ENCODE measurements at places on chromosomes 7 and 10. TPM values are rescaled to one million over a fixed set of nuclear protein-coding genes. Genes with fewer than 3 reads are reported as not detected.

NUTM2B gene
- 0.59 TPM for total RNA-seq

DDC gene
- total RNA-seq: 0.29 TPM

IKZF1 gene
- total RNA-seq: 21.4 TPM

CHCHD2 gene
- 363 TPM for total RNA-seq

HACD1 gene
- 60.3 TPM for total RNA-seq

SPDYE8 gene
- total RNA-seq: not detected

IL15RA gene
- total RNA-seq: 35.7 TPM

PFKFB3 gene
- 144 TPM for total RNA-seq

PLXDC2 gene
- total RNA-seq: 101 TPM

CARD11 gene
- total RNA-seq: 2.0 TPM

NUTM2A gene
- total RNA-seq: 1.3 TPM

OR2A1 gene
- total RNA-seq: 0.33 TPM

ZP3 gene
- 2.0 TPM for total RNA-seq

GRCh38 chr10:17805921-17806577, 3.1 kb upstream of the MRC1 start:
- no peak for DNase-seq

GRCh38 chr7:51869452-51869851, 552.8 kb upstream of the COBL start:
- DNase-seq: no peak

DNA sequence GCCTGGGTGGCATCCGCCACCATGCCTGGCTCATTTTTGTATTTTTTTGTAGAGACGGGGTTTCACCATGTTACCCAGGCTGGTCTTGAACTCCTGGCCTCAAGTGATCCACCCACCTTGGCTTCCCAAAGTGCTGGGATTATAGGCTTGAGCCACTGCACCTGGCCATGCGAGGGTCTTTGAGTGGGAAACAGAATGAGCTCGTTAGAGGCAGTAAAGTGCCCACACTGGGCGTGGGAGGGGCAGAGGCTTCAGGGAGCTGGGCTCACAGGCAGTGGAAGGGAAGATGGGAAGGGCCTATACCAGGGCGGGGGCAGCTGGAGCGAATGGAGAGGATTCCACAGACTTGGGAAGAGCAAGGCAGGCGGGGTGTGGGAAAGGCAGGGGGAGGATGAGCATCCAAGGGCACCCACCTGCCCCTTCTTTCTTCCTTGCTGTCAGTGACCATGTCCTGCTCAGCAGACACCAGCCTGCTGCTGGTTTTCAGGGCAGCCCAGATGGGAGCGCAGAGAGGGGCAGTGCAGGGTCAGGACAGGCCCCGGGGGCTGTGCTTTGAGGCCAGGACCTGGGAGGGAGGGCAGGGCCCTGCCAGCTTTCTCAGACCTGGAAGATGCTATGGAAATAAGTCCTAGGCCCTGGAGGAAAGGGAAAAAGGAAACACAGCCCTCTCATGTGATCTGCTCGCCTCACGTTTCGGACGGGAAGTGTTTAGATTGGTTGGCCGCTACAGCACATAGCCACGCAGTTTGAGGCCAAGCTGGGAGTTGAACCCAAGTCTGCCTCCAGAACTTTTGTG, 4.2 kb downstream of the FZD9 start:
- no peak for DNase-seq

GRCh38 chr7:120805636-120806388, 52.1 kb downstream of the TSPAN12 start:
- DNase-seq: no peak

DNA sequence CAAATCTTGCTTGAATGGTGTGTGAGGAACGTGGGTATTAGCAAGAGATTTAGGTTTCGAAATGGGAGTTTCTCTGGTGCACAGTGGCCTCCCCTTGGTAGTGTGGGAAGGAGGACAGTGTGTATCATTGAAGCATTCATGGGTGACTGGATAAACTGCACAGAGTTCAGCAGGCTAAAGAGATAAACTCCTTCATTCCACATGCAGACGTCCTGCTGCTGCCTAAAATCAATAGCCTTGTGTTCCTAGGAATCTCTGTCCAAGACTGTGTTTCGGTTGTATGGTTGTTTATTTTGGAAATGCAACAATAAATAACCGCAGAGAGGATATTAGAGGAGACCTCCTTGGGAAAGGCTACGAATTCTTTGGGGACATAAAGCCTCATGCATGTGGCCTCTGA, 100.9 kb upstream of the FAM171A1 start:
- DNase-seq: no peak

DNA sequence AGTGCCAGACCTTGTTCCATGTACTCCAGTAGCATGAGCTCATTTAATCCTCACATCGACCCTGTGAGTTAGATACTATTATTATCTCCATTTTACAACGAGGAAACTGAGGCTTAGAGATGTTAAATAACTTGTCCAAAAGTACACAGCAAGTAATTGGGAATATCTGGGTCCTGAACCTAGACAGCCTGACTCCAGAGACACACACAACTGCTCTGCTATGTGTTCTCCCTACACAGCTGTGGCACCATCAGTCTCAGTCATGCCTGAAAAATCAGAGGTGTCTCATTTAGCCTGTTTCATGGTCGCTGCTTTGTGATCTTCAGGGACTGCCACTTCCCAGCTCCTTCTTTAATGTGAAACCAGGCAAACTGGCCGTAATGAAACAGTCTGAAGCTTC, 56.5 kb downstream of the COL1A2 start:
- no peak for DNase-seq

DNA sequence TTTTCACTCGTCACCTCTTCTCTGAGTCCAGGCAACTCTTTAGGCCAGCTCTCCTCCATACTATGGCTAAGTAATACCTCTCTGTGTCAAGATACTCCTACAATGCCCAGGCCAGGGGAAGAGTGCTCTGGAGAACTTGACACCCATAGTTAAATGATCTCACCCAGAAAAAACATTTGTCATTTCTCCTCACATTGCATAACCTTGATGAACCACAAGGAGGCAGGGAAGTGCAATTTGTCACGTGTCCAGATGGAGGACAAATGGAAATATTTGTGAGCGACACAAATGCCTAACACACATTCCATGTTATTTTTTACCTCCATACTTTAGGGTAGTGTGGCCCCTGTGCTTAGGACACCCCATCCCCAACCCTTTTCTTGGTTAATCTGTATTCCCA, 78.3 kb downstream of the HTR7 start:
- DNase-seq: no peak

DNA sequence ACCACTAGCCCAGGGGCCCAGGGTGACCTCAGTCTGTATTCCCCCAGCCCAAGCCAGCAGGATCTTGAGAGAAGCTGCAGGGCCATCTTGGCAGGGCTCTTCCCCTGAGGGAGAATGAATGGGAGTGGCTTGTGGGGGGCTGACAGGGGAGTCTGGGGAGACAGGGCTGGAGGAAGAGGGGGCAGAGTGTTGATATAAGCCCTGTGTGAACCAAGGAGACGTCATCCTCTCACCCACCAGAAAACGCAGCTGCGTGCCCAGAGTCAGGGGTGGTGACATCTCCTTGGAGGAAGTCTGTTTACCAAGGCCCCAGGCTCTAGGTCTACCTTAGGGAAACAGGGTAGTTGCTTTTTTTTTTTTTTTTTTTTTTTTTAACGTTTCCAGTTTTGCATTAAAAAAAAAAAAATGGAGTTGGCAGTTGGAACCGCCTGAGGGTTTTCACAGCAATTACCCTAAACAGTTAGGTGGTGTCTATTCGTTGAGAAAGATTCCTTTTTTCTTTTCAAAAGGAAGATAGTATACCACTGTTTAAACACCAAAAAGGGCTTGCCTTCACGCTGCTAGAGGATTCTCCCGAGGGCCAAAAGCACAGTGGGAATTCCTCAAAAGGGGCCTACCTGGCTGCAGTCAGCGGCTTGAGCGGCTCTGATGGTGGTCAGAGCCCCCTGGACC, 113.8 kb downstream of the PRPF18 start:
- no peak for DNase-seq

GRCh38 chr7:12771378-12771877, 84.0 kb downstream of the ARL4A start:
- DNase-seq: no peak

- DNase-seq: no peak
Observed at GRCh38 chr7:117682681-117683385, 190.4 kb downstream of the CTTNBP2 start.

DNA sequence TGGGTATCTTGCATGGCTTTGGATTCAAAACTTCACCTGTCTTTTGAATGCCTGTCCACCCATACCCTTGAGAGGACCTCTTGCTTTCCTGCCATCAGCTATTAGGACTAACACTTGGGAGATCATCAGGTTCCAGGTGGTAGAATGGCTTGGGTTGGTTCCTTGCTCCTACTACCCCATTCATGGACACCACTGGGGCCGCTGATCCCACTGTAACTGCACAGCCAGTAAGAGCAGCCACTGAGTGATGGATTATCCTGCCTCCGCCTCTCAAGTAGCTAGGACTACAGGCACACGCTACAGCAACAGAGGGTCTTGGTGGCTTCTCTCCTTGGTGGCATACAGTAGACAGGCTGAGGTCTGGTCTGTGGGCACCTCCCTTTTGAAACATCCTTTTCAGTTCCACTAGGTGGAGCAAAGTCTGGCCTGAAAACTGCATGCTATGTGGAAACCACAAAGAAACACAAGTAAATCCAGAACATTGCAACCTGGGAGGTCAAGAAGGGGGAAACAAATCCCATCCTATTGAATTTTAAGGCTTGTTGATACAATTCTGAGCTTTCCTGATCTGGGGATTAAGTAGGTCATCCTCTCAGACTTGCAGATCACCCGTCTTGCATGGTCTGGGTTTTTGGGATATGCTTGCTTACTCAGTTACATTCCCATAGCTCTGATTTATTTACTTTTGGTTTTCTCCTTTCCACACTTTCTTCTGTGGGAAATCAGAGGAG, 9.4 kb downstream of the WBP1L start:
- no peak for DNase-seq

- DNase-seq: no peak
Observed at GRCh38 chr7:46835556-46835955, 746.4 kb downstream of the TNS3 start.

DNA sequence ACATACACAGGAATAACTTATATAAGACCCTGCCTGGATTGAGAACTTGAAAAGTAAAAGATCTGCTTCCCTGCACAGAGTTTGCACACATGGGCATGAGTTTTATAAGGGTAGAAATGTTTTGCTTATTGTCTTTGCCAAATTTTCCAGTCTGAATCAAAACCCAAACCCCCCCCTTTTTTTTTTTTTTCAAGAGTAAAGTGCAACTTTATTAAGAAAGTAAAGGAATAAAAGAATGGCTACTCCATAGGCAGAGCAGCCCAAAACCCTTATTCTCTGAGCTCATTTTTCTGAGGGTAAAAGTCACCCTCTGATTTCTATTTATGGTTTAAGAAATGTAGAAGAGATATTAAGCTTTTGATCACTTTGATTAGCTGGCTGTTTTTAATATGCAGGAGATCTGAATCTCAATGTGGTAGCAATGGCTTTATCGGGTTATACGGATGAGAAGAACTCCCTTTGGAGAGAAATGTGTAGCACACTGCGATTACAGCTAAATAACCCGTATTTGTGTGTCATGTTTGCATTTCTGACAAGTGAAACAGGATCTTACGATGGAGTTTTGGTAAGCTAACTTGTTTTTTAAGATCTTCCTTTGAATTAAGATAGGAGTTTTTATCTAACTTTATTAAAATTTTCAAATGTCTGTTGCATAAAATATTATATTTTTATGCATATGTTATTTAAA, 18.7 kb downstream of the MIOS start:
- DNase-seq: no peak

GRCh38 chr10:55629793-55630490, 731.1 kb downstream of the ZWINT start:
- DNase-seq: peak; percentile 49

- no peak for DNase-seq
Observed at GRCh38 chr7:101824440-101824839, 7.0 kb downstream of the CUX1 start.

- DNase-seq: no peak
Observed at GRCh38 chr10:89355394-89355931, 22.4 kb upstream of the IFIT1B start.

DNA sequence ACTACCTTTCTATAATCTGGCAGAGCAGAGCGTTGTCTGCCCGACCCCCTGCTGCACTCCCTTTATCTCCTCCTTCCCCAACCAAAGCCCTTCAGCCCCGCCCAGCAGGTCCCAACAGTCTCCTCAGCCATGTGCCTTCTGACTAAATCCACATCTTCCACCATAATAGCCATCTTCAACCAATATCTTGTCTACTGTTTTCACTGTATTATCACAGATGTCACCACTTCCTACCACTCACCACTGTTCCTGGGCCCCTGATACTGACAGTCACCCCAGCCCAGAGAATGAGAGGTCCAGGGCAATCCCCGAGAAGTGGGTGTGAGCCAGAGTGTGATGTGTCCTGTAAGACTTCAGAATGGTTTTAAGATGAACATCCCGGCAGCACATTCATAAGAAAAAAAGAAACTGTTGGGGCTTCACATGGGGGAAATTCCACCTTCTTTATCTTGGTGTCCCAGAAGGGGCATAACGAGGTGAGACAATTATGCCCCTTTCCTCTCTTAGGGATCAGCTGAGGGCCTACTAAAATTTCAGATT, 25.3 kb downstream of the CCDC6 start:
- DNase-seq: no peak

DNA sequence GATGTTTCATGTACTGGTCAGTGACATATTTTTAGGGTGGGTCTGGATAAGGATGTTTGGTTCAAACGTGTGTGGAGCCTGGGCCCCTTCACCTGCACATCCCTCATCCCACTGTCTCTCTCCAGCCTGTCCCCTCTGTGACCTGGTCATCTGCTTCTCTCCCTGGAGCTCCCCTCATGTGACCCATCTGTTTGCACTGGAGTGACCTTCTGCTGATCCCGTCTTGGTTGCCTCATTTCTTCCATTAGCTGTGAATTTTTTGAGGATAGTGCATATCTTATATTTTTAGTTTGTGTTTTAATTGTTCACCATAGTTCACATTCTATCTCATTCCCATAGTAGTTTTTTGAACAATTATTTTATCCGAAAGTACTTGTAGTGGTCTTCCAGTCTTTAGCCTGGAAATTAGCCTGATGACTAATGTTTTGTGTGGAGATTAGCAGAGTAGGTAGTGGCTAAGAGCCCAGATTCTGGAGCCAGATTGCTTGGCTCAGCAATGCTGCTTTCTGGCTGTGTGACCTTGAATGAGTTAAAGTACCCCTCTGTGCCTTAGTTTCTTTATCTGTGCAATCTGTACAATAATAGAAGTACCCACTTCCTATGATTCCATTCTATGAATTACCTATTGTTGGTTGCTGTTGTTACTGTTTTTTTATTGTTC, 224.5 kb downstream of the LRMDA start:
- DNase-seq: no peak

DNA sequence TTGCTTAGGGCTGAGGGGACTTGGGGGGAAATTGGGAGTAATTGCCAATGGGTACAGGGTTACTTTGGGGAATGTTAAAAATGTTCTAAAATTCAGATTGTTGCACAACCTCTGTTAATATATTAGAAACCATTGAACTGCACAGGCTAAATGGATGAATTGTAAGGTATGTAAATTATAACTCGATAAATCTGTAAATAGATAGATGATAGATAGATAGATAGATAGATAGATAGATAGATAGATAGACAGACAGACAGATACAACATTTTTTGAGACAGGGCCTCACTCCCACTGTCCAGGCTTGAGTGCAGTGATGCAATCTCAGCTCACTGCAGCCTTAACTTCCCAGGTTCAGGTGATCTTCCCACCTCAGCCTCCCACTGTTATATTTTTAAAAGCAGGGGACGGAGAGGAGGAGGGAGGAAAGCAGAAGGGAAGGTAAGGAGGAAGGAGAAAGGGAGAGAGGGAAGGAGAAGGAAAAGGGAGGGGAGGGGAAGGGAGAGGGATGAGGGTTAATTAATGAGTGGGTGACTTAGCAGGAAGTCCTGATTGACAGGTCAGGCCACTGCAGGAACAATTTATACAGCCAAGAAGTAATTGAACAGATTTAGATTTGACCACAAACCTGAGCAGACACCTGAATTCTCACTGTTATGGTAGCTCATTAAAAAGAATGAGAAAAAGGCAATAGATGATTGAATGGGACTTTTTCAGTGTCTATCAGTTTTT, 38.7 kb downstream of the AOC1 start:
- no peak for DNase-seq
